Stimulated activated CD4-positive, alpha-beta T cell treated with anti-CD3 and anti-CD28 coated beads, Interleukin-15, amount 100 ng/mL, for 48 hours (primary cell): ENCODE measurements at places on chromosomes 16 and 17.

DNA sequence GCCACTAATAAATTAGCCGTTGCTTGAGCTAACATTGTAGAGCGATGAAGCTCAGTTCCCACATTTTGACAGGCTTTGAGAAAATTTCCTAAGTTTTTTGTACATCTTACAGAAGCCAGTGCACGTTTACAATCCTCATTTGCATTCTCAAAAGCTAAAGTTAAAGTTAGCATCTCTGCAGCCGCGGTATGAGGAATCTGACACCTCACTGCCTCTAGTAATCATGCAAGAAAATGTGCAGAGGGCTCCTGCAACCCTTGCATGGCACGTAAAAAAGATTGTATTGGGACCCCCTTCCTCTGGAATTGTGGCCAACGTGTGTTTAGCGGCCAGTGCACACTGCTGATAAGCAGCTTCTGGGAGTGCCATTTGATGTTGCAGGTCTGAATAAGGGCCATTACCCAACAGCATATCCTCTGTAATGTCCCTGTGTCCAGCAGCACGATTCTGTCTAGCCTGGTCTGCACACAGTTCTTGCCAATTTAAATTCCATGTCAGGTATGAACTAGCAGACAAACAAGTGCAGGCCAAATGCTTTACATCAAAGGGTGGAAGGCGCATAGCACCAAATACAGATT, 12.4 kb upstream of the ZNF689 start:
- no peak for DNase-seq

- no peak for DNase-seq
Observed at GRCh38 chr17:46163929-46164594, 29.2 kb downstream of the KANSL1 start.

DNA sequence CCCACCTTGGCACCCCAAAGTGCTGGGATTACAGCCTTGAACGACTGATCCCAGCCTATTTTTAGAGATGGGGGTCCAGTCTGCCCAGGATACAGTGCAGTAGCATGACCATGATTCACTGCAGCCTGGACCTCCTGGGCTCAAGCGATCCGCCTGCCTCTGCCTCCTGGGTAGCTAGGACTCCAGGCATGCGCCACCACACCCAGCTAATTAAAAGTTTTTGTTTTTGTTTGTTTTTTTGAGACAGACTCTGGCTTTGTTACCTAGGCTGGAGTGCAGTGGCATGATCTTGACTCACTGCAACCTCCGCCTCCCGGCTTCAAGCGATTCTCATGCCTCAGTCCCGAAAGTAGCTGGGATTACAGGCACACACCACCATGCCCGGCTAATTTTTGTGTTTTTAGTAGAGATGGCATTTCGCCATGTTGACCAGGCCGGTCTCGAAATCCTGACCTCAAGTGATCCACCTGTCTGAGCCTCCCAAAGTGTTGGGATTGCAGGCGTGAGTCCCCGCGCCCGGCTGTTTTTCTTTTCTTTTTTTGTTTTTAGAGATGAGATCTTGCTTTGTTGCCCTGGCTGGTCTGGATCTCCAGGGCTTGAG, 2.3 kb upstream of the PAFAH1B1 start:
- no peak for DNase-seq

DNA sequence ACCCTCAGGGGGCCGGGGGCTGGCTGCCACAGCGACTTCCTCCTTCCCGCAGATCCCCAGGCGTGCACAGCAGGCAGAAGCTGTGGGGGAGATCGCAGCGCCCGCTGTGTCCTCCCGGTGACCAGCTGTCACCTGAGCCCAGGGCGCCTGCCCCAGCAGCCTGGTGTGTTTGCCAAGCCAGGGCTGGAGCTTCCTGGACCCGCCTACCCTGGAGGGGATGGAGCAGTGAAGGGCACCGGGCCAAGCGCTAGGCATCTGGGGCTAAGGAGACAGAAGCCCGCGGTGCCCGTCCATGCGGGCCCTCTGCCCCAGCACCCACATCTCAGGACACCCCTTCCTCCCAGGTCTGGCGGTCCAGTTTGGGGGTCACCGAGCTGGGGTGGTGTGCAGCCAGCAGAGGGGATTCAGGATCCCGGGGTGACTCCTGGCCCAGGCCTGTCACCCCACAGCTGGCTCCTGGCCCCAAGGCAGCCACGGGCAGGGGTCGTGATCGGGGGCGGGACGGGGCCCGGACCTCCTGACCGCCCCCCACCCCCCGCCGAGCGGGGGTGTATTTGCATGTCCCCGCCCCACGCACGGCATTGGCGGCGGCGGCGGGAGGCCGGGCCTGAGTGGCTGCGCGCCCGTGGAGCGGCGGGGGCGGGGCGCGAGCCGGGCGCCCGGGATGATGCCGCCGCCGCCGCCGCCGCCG, at the start of gene RAB26:
Gene RAB26, plus strand, starts transcription at position 645 of the 691 bp plus-strand sequence. CDS start 159 bp downstream, outside the sequence.
- DNase-seq, result no peak

DNA sequence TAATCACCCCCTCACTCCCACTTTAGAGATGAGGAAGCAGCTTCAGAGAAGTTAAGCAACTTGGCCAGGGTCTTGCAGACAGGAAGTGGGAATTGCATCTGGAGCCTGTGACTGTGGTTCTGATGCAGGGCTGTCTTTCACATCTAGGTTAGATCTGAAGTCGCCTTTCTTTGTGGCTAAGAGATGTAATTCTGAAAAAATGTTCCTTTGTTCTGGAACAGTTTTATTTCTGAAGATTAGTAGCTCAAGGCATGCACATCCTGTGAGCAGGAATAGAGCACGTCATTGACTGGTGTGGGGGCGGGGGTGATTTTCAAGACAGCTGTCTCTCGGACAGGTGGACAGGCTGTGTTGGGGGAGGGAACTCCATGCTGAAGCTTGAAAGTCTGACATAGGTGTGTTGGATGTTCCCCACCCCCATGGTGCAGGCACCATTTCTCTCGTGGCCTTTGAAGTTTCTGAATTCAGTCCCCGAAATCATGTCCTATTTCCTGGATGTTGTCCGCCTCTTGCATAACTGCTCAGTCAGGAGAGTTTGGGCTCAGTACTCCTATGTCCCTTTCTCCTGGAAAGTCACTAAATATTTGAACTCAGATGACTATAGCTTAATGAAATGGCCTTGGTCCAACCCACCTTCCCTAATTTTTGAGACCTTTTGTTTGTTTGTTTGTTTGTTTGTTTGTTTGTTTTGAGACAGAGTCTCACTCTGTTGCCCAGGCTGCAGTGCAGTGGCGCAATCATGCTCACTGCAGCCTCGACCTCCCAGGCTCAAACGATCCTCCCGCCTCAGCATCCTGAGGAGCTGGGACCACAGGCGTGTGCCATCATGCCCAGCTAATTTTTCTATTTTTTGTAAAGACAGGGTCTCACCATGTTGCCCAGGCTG, 21.0 kb upstream of the HERPUD1 start:
- DNase-seq, result no peak

DNA sequence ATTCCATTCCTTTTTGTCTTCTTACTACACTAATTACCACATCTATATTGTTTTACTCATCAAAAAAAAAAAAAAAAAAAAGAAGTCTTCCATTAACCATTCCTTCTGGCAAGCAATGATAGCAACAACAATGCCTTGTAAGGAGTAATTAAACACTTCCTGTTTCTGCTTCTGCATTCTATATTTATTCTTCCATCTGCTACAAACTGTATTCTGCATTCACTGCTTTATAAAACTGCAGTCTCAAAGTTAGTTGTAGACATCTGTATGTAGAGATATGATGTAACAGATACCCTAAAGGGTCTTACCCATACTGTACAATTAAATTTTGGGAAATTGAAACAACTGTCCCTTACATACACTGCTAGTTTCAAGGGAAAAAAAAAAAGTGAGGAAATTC, 28.7 kb upstream of the ABCA6 start:
- DNase-seq, result no peak

DNA sequence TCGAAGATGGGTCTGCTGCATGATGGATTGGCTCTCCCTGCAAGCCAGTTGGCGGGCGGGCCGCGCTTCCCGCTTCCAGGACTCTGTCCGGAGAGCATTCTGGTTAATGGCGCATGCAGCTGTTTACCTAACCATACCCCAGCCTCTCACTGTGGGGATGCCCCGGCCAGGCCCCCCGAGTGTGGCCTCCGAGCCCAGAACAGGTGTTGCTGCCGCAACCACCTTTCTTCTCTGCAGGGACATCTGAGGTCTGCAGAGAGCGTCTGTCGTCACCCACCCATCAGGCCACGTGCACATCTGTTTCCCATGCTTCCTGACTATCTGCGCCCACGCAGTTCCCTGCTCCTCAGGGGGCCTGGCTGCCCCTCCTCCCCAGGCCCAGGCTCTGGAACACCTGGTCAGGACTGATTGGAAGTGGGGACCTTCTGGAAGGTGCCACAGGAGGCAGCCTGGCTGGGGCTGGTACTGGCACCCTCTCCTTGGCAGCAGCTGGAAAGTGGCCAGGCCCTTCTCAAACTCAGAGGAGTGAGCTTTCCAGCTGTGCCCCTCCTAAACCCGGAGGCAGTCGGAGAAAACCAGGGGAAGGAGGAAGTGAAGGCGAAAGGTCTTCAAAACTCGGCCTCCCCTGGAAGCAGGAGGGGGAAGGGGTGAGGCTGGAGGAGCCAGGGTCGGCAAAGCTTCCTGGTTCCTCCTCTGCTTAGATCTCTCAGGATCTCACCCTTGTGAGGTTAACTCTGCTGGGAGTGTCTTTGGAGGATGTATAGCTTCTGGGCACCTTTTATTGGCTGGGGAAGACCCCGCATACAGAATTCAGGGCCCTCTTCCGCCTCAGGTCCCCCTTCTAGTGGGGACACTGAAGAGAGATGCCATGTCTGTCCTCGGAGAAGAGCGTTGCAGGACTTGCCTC, 64.5 kb upstream of the CIBAR2 start:
- no peak for DNase-seq

- DNase-seq, result no peak
Observed at GRCh38 chr17:50189550-50190292, 11.7 kb downstream of the COL1A1 start.

DNA sequence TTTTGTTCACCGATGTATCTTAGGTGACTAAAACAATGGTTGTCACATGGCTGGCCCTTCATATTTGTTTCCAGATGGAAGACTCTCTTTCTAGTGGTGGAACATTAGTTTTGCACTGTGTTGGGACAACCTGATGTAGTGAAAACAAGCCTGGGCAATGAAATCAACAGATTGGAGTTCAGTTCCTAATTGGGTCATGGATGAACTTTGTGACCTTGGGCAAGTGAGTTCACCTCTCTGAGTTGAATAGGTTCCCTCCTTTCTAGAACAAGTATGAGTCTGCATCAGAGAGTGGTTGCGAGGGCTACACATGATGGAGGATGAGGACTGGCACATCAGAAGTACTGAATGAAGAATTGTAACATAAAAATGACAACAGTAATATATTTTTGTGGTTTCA, 2.1 kb upstream of the NKD1 start:
- no peak for DNase-seq

GRCh38 chr17:46720408-46720807, 98.1 kb downstream of the WNT3 start:
- no peak for DNase-seq

DNA sequence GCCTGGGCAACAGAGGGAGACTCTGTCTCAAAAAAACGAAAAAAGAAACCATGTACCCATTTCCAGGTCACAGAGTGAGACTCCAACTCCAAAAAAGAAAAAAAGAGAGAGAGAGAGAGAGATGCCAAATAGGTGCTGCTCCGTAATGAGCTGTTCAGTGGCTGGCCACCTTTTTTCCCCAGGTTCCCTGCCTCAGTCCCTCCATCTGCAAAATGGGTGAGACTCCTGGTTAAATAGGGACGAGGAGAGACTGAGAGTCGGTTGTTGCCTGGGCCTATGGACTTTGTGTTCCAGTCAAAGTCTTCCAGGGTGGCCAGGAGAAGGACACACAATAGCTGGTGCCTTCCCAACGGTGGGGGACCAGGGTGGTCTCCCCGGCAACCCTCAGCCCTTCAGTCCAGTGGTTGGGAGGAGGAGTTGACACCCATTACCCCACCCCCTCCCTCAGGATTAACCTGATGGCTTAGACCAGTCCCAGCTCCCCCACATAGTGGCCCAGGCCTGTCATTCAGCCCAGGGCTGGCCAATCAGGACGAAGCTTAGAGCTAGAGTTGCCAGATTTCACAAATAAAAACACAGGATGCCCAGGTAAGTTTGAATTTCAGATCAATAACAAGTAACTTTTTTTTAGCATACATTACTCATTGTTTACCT, 258.2 kb downstream of the PARN start:
- no peak for DNase-seq

GRCh38 chr16:15811481-15812400, 45.1 kb downstream of the MYH11 start:
- no peak for DNase-seq

DNA sequence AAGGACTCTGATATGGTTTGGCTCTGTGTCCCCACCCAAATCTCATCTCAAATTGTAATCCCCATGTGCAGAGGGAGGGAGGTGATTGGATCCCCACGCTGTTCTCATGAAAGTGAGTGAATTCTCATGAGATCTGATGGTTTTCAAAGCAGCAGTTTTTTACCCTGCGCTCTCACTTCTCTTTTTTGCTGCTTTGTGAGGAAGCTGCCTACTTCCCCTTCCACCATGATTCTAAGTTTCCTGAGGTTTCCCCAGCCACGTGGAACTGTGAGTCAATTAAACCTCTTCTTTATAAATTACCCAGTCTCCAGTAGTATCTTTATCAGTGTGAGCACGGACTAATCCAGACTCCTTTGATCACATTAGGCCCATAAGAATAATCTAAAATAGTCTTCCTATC, 719.7 kb upstream of the CDH8 start:
- DNase-seq, result no peak

DNA sequence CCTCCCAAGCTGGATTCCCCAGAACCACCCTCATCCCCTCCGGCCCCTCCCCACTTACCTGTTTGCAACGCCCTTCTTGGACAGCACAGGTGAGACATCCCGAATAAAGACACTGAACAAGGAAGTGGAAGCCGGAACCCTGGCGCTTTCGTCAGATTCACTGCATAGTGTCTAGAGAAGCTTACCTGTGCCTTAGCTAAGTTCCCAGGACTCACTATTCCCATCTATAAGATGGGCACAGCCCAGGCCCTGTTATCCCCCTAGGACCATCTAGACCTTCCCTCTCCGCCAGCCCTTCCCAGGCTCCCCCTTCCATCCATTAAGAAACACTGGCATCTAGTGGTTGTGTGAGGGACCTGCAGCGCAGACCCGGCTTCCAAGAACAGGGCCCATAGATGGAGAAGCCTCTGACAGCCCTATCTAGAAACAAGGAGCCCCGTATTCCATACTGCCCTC, 26.9 kb upstream of the RPL38 start:
- DNase-seq, result peak; percentile 28

GRCh38 chr16:57726433-57726947, 9.1 kb upstream of the KATNB1 start:
- no peak for DNase-seq
